SK-N-MC (cell line): ENCODE measurements at places on chromosomes 12 and 14.

GRCh38 chr14:71555654-71556559 is 376.3 kb upstream of the RGS6 start:
- no peak for DNase-seq

- no peak for DNase-seq
These were observed 60.4 kb downstream of the KITLG start for GRCh38 chr12:88519802-88520435.

GRCh38 chr14:75182821-75183220 is 6.4 kb upstream of the TMED10 start:
- no peak for DNase-seq

DNA sequence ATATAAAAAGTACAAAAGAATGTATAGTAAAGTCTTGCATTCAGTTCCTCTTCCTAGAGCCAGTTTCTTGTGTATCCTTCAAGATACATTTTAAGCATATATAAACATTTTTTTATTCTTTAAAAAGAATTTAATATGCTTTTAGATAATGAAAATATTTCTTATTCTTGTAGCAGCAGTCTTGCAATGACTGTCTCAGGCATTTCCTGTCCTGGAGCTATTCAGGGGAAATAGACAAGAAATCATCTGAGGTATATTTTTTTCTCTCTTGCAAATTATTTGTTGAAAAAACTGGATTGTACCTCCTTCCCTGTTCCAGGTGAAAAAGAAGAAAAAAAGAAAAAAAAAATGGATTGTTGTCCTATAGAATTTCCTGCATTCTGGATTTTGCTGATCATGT is 17.0 kb upstream of the ERBB3 start:
- no peak for DNase-seq

DNA sequence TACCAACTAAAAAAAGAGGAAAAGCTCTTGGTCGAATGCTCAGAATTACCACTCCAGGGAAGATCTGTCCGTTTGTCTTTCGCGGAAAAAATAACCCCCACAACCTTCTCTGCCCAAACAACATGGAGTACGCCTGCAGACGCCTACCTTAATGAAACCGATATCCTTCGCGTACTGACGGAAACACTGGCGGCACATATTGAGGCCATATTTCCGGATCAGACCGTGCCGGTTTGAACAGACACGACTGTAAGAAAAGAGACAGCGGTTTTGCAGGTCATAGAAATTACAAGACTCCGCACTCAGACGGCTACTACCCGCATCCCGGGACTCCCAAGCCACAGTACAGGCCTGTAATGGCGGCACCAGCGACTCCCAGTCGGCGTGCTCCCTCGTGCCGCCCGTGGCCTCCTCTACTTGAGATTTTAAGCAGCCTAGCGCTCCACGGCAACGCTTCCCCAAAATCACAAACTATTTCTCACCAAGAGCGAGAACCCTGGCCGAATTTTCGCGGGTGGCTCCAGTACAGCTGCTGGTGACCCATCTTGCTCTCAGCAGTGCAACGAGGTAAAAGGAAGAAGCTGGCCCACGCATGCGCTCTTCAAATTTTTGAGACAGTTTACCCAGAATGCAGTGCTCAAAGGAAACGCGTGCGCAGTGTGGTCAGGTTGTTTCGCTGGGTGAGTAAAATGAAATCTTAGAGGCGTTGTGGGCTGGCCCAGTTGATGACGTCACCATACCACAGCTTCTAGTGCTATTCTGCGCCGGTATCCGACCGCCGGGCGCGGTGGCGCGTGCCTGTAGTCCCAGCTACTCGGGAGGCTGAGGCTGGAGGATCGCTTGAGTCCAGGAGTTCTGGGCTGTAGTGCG is at the start of gene RPS29:
TSS of gene RPS29 (minus strand) at position 578 of the 870 bp plus-strand sequence. CDS start at position 544, 34 bp downstream.
- peak; percentile 100 for DNase-seq
